ENCODE measurements at places on chromosomes 5 and 9. TPM values are rescaled to one million over a fixed set of nuclear protein-coding genes. Genes with fewer than 3 reads are reported as not detected.
A peak's percentile ranks its signal among the peaks of the same experiment; 100 is the strongest.

Gene HRCT1
- 0.48 TPM for total RNA-seq

DNA sequence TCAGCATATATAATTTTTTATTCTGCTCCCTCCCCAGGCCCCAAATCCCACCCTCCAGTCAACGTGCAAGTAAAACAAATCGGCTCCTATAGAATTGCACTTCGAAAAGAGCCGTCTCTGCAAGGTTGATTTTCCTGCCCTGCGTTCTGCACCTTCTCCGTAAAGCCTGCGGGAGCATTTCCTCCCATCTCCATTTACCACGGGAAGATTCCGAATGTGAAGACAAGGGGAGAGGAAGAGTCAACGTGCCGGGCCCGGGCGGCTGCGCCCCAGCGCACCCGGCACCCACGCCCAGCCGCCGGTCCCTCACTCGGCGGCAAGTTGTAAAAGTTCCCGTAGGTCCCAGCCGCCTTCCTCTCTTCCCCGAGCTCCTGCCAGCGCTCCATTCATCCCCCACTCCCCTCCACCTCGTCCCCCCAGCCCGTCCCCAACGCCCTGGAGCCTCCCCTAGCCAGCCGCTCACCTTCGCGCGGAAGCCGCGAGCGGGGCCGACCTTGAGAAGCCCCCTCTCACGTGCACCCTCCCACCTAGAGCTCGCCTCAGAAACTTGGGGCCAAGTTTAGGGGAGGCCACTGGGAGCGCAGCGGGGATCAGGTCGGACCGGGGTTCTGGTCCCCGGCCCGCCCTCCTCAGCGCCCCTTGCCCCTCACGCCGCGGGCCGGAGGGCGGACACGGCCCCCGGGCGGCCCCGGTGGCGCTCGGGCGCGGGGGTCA, 431 bp downstream of the BNC2 start:
- DNase-seq, result peak; percentile 45

- no peak for DNase-seq
Measured at GRCh38 chr9:138105561-138106505, 228.3 kb downstream of the CACNA1B start.

GRCh38 chr5:124235576-124235975, 510.9 kb downstream of the ZNF608 start:
- DNase-seq, result no peak

- DNase-seq, result no peak
Measured at GRCh38 chr5:54162184-54162583, 148.2 kb downstream of the ARL15 start.

DNA sequence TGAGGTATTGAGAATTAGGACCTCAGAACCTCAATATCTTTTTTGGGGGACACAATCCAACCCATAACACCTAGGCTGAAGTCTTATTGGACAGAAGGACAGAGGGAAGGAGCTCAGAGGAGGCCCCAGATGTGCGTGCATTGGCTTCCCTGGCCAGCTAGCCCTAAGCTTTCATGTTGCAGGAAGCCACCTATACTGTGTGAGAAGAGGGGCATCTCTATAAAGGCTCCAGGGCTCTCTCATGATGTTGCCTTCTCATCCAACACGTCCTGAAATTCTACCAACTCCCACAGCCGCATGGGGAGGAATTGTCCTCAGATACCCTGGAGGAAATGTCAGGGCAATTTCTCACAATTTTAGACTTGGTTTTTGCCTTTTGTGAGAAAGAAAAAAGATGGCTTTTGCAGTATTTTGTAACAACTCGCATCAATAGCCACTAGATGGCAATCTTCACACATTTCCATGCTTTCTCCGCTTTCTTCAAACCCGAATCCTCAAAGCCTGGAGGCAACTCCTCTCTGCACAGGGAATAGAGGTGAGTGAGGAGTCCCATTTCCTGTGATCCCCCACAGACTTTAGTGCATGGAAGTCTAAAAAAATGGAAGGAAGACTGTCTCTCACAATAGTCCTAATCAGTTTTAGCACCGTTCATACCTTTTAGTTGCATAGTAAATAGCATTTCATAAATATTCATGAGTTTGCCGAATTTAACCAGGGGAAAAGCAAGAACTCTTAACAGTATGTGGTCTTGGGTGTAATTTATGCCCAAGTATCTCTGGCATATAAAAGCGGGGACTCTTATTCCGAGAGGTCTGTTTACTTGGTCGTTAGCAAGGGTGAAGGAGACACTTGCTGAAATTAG, 7.4 kb upstream of the PPP3R2 start:
- peak; percentile 41 for DNase-seq

Gene SLCO6A1
- not detected for total RNA-seq

Gene CATSPER3
- not detected for total RNA-seq

Gene SMAD5
- total RNA-seq, result 79.5 TPM

DNA sequence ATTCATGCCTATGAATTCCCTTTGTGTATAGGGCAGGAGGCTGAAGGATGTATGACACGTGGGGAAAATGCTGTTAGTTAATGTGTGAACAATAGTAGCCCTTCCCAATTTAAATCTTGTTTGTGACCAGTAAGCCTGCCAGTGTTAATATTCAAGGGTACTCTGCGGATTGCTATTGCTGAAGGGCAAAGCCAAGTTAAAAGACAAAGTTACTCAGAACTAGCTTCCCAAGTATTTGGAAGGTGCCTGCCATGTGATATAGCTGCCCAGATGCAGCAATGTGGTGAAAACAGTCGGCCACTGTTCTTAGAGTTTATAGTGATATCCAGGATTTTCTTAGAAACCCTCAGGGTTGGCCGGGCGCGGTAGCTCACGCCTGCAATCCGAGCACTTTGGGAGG, 34.6 kb downstream of the MARVELD2 start:
- DNase-seq, result no peak

Gene PCDHB8
- total RNA-seq, result 18.6 TPM

Gene KIAA0825
- total RNA-seq, result 3.1 TPM

Gene MLANA
- total RNA-seq, result 0.04 TPM

DNA sequence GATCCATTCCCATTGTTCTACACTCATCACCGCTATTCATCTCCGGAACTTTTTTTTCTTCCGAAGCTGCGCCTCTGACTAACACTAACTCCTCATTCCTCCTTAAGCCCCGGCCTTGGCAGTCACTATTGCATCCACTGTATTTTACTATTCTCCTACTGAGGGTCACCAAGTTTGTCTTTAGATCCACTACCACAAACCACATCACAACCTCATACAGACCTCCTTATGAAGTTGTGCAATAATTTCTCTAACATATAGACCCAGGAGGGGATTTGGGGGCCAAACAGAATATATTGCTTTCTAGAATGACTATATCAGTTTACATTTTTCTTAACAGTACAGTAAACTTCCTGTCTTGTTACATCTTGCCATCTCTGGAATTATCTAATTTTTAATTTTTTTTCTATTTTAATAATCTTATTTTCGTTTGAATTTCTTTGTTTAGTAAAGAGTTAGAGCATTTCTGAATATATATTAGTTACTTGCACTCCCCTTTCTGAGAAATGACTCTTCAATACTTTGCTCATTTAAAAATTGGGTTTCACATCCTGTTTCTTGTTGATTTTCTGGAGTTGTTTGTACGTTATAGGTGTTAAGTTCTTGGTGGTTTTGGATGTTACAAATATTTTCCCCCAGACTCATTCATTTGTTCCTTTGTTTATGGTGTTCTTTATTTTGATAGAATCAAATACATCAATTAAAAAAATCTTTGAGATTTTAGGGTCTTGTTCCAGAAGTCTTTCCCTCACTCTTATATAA, 37.1 kb downstream of the DMRT2 start:
- no peak for DNase-seq

DNA sequence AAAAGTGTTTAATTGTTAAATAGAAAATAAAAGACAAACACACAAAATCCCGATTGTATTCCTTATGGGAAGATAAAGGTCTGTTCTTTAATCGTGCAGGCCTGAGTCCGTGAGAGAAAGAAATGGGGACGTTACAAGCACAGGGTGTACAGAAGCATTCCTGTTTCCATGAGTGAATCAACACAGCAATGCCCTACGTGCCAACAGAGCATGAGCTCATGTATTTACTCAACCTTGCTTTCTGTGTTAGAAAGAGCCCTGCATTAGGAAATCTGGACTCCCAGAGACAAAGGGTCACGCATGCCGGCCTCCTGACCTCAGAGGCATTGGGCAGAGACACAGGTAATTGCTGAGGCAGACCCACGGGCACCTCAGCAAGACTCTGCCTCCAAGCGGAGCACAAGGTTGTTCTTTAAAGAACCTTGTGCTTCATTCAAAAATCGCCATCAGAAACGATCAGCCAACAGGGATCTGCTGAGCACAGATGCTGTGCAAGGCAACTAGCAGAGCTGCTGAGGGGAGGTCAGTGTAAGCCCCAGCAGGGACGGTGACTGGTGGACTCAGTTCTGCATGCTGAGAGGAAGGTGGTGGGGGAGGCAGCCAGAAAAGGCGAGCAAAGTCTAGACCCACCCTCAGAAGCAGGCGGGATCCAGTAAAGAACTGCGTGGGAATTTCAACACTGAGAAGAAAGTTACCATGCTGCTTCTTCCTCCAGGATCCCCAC, 101.0 kb downstream of the TLE1 start:
- DNase-seq, result no peak

DNA sequence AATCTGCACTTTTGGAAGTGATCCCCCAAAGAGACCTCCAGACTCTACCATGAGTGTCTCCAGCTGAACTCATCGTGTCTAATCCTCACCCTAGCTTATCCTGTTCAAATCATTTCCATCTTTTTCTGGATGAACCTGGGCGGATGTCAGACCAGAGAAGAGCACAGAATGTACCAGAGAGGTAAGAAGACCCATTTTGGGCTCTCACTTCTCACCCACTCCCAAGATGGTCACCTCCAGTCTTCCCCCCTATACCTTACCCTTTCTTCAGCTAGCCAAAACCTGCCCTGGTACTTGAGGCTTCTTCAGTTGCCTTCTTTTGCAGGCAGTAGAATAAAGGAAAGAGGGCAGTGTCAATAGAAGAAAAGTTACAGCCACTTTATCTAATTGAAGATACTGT, 27.9 kb upstream of the ANXA2R start:
- no peak for DNase-seq

Gene DAPK1
- total RNA-seq, result 62.0 TPM

Gene IRGM
- total RNA-seq, result not detected

Gene PCDHA11
- not detected for total RNA-seq

Gene FER
- 17.6 TPM for total RNA-seq

DNA sequence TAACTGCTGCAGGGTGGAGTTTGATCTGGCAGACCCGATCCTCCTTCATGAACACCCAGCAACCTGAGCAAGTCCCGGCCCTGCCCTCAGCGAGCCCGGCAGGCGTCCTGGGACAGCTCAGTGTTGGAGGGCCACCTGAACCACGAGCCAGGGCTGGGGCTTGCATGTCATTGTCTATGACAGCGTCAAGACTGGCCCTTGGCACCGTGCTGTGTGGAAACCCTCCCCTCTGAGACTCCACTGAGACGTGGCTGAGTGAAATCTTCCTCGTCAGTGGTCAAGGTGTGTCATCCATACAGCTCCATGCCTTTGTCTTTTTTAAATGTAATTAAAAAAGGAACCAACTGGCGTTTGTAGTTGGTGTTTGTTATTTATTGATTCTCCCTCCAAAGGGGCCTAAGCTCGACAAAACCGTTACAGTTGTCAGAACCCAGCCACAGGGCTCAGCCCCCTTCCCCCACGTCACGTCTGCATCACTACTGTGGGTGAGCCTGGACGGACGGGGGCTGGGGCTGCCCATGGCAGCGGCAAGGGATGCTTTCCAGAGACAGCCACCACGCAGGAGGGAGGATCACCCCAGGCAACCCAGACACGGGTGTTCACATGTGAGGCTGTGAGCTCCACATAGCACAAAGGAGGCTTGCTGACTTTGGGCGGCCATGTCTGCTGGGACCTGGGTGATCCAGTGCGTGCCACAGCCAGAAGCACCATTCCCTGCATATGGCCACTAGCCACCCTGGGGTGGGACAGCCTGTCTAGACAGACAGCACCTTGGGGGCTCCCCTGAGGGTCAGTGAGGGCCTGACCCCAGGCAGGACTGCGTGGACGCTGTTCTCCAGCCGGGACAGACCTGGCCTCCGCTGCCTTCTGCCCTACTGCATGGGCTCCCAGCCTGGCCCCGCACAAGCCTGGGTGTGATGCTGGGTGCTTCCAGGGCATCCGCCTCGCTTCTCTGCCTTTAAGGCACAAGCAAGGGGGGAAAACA, 7.3 kb downstream of the UCK1 start:
- DNase-seq, result no peak

Gene CCDC152
- total RNA-seq, result 0.23 TPM

GRCh38 chr5:172235827-172236736, 42.1 kb downstream of the EFCAB9 start:
- peak; percentile 31 for DNase-seq

Gene GARIN3
- not detected for total RNA-seq

DNA sequence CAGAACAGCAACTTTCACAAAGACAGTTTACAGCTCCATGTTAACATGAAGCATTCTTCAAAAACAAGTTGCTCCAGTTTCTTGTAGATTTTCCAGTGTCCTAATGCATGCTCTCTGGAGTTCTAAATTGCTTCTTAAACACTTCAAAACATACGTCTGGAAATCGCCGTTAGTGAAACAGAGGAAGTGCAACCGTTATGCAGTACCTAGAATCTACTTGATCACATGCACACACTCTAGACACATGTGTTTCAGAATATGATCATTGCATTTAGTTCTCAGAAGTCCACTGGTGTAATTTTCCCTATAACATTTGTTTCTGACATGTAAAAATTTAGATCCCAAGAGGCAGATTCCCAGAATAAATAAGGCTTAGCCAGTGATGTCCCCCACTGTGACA, 41.1 kb upstream of the RUFY1 start:
- DNase-seq, result no peak

DNA sequence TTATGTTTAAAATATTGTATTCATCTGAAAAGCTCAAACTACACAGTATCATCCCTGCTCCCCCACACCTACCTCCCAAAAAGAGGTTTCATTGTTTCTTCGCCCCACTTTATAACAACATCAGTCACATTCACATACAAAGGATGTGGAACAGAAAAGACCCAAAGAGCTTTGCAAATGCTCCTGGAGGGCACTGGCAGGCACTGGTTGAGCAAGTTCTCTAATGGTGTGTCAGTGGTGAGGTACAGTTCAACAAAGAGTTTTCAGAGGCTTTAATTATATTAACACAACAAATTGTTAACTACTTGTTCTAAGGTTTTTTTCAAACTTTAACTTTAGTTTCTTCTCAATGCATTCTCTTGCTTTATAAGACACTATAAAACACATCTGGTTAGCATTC, 54.1 kb upstream of the ECM2 start:
- DNase-seq, result no peak

- DNase-seq, result no peak
Measured at GRCh38 chr9:133354766-133355165, 1.5 kb downstream of the SURF1 start.

Gene SLC22A4
- 0.28 TPM for total RNA-seq

Gene RLN1
- total RNA-seq, result not detected

GRCh38 chr9:101437806-101438232, 2.2 kb upstream of the ALDOB start:
- DNase-seq, result no peak

- peak; percentile 11 for DNase-seq
Measured at GRCh38 chr5:36363101-36363500, 61.4 kb upstream of the RANBP3L start.

Gene SH3RF2
- not detected for total RNA-seq

Gene TRIP13
- 47.5 TPM for total RNA-seq

DNA sequence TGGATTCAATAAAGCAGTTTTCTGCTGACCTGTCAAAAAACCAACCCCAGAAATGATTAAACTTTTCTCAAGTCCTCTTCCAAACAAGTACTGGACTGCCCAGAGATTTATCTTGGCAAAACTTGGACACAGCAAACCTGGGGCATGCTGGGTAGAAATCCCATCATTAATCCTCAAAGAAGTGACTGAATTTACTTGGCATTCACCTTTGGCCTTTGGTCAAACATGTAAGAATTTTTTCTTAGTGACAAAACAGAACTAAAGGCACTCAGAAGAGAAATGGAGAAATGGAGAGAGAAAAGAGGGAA, 248.6 kb upstream of the NREP start:
- no peak for DNase-seq
